ENCODE measurements at places on chromosomes 4 and X. TPM values are rescaled to one million over a fixed set of nuclear protein-coding genes. Genes with fewer than 3 reads are reported as not detected.

The CCDC110 gene
- 2.2 TPM for polyA plus RNA-seq

The TCEAL5 gene
- polyA plus RNA-seq: 2.6 TPM

The CASP6 gene
- polyA plus RNA-seq: 20.7 TPM

The CXCL13 gene
- not detected for polyA plus RNA-seq

The GC gene
- polyA plus RNA-seq: 1.8 TPM

The CT45A1 gene
- not detected for polyA plus RNA-seq

The EGFL6 gene
- polyA plus RNA-seq: 0.43 TPM

The NUDT10 gene
- polyA plus RNA-seq: 7.0 TPM

The OPRPN gene
- not detected for polyA plus RNA-seq

The ANXA5 gene
- polyA plus RNA-seq: 248 TPM

The SMIM10 gene
- polyA plus RNA-seq: 5.2 TPM

The MAGEE2 gene
- polyA plus RNA-seq: 0.34 TPM

The GAK gene
- polyA plus RNA-seq: 92.0 TPM

The TCEANC gene
- 2.6 TPM for polyA plus RNA-seq

The PRPS2 gene
- polyA plus RNA-seq: 38.4 TPM

The SLC10A4 gene
- not detected for polyA plus RNA-seq

The DDIT4L gene
- polyA plus RNA-seq: 15.2 TPM

The WDR44 gene
- polyA plus RNA-seq: 3.6 TPM

The NDP gene
- polyA plus RNA-seq: not detected

The TCEAL6 gene
- polyA plus RNA-seq: 1.1 TPM

The RTL9 gene
- polyA plus RNA-seq: not detected
